ENCODE measurements at places on chromosomes 4 and X.

- DNase-seq: no peak
These were observed 110.2 kb upstream of the UGT8 start for GRCh38 chr4:114488301-114488982.

- peak; percentile 75 for DNase-seq
These were observed 11.2 kb upstream of the CCNQ start for GRCh38 chrX:153609917-153610835.

DNA sequence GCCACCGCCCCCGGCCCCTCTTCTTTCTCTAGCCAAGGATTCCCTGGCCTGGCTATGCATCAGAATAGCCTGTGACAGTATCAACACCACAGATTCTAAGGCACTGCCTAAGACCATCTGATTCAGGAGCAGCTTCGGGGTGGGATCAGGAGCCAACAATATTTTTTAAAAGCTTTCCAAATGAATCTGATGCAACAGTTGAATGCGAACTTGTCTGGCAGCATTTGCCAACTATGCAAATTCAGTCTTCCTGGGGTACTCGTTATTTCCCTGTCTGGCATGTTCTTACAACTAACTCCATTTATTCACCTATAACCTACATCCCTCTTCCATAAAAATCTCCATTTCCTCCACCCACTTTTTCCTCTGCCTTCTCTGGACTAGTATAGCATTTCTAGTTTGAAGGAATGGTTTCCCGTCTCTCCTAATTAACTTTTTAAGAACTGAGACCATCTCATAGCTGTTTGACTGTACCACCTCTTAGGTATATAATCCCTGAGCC is 36.2 kb upstream of the UGDH start:
- no peak for DNase-seq

GRCh38 chr4:104352211-104352610 is 142.5 kb downstream of the CXXC4 start:
- DNase-seq: no peak

GRCh38 chrX:87813566-87813965 is 296.0 kb downstream of the KLHL4 start:
- DNase-seq: no peak

DNA sequence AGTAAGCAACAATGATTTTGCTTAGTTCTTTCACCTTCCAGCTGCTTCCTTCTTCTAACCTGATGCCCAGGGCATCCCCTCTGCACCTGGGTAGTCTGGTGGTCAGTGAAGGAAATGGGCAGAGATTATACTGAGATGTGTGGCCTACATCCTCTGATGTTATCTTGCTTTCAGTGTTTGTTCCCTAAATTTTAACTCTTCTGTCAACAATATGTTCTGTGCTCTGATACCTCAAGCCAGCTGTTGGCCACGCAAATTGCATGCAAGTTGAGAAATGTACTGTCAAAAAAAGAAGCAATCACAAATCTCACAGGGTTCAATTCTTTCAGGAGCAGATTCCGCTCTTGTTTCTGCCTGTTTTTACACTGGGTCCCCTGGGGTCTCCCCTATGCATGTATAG is 73.8 kb downstream of the FBXW7 start:
- no peak for DNase-seq

DNA sequence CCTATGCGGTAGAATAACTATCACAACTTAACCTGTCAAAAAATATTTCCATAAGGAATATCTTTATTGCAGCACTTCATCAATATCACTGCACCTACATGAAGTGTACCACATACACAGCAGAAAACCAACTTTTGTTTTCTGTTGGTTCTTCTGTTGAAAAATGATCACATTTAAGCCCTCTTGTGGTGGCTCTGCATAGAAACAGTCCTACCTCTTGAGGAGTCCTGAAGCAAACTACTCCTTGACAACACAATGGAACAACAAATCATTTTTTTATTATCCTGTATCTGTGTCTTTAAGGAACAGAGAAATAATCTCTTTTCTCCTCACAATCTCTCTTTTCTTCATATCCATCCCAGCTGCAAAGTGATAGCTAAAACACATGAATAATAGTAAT is 39.8 kb upstream of the ATOH1 start:
- DNase-seq: no peak

- DNase-seq: no peak
These were observed 10.1 kb downstream of the FGFRL1 start for GRCh38 chr4:1021386-1022050.

GRCh38 chr4:41070516-41071281 is 143.6 kb downstream of the APBB2 start:
- no peak for DNase-seq

- peak; percentile 88 for DNase-seq
These were observed 44.8 kb downstream of the GAB1 start for GRCh38 chr4:143381189-143382118.

DNA sequence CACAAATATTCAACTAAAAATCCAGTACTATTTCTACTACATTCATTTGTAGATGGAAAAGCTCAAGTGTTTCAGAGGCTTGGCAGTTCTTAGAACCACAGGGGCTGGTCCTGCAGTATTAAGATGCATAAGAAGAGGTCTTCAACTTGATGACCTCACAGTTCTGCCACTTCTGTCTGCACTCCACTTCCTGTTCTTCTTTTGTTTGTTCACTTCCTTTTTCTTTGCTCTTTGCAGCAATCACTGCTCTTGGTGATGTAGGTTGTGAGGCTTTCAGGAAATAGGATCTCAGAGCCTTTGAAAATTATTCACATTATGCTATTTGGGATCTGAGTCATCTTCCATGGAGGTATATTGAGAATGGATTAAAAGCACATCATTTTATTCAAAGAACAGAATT is 602.0 kb upstream of the CPEB2 start:
- no peak for DNase-seq

- DNase-seq: no peak
These were observed 142.8 kb downstream of the SLIT2 start for GRCh38 chr4:20394512-20394911.

DNA sequence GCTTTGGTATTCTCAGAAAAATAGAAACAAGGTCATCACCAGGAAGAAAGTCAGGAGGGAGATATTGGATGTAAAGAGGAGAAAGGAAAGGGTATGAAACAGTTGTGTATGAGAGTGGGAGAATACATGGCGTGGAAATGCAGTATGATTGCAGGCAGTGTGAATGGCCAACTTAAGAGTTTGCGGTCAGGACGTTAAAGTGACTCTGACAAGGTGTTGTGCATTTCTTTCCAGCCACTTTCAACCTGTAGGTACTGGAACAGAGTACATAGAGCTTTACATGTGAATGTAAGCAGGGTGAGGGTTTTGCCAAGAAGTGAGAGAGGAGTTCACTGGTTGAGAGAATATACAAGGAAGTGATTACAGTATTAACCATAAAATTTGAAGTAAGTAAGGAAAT is 15.7 kb downstream of the ATP10D start:
- DNase-seq: no peak

- DNase-seq: no peak
These were observed 9.6 kb upstream of the IL13RA1 start for GRCh38 chrX:118717678-118718391.

- no peak for DNase-seq
These were observed 214.4 kb downstream of the DCHS2 start for GRCh38 chr4:154277172-154277571.

DNA sequence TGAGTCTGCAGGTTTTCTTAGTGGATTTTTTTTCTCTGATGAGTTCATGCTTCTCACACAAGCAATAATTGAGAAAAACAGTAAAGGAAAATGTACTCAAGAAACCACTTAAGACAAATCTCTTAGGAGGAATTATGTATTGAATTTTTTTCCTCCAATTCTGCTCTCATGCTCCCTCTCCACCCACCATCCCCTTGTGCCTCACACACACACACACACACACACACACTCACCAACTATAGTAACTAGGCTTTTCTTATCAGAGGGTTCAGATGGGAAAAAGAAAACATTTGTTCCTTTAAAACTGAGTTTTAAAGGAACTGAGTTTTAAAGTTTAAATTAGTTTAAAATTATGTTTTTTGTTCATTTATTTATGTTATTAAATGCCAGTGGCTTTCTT is 47.0 kb upstream of the ANXA10 start:
- DNase-seq: no peak

GRCh38 chr4:7774301-7775294 is 165.1 kb downstream of the AFAP1 start:
- no peak for DNase-seq

GRCh38 chrX:57134702-57135101 is 2.5 kb downstream of the SPIN2A start:
- DNase-seq: no peak

GRCh38 chrX:66674506-66674905 is 35.6 kb upstream of the EDA2R start:
- DNase-seq: no peak

GRCh38 chr4:181308476-181309312 is 934.5 kb upstream of the TENM3 start:
- no peak for DNase-seq

DNA sequence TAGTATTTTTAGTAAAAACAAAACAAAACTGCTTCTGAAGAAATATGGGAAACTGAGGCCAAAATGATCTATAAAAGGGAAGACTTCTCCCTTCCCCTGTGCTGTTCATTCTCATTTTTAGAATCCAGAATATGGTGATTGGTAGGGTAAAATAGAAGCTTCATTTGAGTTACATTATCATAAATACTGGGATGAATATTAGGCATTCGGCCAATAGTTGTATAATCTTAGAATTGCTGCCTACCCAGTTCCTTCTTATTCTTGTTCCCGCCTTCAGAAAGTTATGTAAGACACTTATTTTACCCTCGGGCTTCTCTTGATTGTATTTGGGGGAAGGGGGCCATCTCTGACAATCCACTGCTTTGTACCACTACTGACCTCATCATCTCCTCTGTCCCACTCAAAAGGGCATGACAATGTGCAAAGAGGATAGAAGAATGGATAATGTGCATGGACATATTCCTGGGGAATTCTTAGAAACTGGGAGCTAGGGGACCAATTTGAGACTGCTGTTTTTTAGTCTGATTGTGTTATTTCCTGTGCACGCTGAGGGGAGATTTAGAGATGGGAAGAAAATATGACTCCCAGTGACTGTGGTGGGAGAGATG is 588 bp downstream of the ART3 start:
- DNase-seq: no peak

DNA sequence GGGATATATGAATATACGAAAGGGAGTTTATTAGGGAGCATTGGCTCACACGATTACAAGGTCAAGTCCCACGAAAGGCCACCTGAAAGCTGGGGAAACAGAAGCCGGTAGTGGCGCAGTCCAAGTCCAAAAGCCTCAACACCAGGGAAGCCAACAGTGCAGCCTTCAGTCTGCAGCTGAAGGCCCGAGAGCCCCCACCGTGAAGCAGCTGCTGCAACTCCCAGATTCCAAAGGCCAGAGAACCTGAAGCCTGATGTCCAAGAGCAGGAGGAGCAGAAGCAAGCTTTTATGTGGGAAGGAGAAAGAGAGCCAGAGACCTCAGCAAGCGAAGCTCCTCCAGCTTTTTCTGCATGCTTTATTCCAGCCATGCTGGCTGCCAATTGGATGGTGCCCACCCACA is 275.8 kb downstream of the PTTG2 start:
- DNase-seq: no peak

DNA sequence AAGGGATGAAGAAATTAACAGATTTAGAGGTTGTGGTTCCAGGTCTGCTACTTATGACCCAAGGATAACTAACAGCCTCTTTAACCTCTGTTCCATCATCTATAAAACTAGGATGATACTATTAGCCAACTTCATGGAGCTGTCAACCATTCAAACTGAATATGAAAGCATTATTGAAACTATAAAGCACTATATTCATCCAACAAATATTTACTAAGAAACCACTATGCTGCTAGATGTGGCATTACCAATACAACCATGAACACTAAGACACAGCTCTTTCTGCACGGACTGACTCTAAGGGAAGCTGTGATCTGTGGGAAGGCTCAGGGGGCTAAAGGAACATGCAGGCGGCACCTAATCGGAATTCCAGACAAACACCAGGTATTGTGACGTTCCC is 66.0 kb downstream of the APBB2 start:
- DNase-seq: no peak

- DNase-seq: no peak
These were observed 46.8 kb downstream of the UCHL1 start for GRCh38 chr4:41303372-41304118.

Measured in left cardiac atrium (tissue), 4 donors.